ENCODE measurements at places on chromosomes 4 and X.

DNA sequence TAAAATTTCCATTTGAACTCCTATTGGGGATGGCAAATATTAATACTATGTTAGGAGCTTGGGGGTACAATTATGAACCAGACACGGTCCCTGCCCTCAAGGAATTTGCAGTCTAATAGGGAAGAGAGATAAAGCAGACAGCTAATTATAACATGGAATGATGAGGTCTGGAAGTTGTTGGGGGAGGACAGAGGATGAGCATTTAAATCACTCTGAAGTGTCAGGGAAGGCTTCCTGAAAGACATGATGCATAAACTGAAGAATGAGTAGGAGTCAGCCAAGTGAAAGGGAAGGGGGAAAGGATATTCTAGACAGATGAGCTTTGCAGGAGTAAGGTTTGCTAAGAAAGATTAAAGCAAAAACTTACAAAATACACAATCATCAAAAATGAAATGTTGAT is 15.9 kb downstream of the PLAC1 start:
- no peak overlapping the region for H3K27ac ChIP-seq
- DNase-seq = no peak
- no peaks in the 10 kb centered on the region for H3K27me3 ChIP-seq

- no peak overlapping the region for H3K4me3 ChIP-seq
- H3K27ac ChIP-seq = no peak overlapping the region
- no peaks in the 10 kb centered on the region for H3K36me3 ChIP-seq
- no peaks in the 10 kb centered on the region for H3K4me1 ChIP-seq
- DNase-seq = no peak
Observed at GRCh38 chr4:55348466-55348865, 2.4 kb downstream of the SRD5A3 start.

- peak overlapping the region; percentile 1 for H3K27ac ChIP-seq
- DNase-seq = no peak
- peaks cover 21% of the 10 kb centered on the region for H3K4me1 ChIP-seq
- H3K27me3 ChIP-seq = no peaks in the 10 kb centered on the region
- no peaks in the 10 kb centered on the region for H3K36me3 ChIP-seq
Observed at GRCh38 chr4:972651-973424, 531 bp downstream of the DGKQ start.

GRCh38 chr4:123170843-123171242 is 225.8 kb upstream of the SPRY1 start:
- no peaks in the 10 kb centered on the region for H3K4me1 ChIP-seq
- no peak overlapping the region for H3K4me3 ChIP-seq

DNA sequence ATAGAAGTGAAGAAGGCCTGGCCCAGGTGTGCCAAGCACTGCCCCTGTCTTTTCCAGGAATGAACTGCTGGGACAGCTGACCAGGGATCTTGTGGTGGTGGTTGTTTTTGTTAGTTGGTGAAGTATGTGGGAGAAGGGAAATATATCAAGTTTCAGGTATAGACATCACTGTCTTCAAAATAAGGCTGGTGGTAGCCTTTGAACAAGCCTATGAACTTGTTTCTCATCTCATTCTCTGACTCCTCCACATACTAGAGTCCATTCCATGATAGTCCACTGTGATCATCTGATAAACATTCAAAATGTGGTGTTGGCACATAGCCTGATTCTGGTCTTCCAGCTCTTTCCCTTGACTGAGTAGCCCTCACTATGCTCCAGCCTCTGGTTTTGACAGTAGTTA is 303.7 kb downstream of the CAMK2D start:
- H3K27ac ChIP-seq = no peak overlapping the region
- no peaks in the 10 kb centered on the region for H3K27me3 ChIP-seq
- H3K4me3 ChIP-seq = no peak overlapping the region
- DNase-seq = no peak
- H3K4me1 ChIP-seq = no peaks in the 10 kb centered on the region

GRCh38 chr4:78169728-78170127 is 112.6 kb downstream of the FRAS1 start:
- no peak for DNase-seq
- no peak overlapping the region for H3K4me3 ChIP-seq
- H3K27ac ChIP-seq = no peak overlapping the region
- no peaks in the 10 kb centered on the region for H3K36me3 ChIP-seq

- DNase-seq = no peak
- no peaks in the 10 kb centered on the region for H3K4me1 ChIP-seq
- H3K4me3 ChIP-seq = no peak overlapping the region
- no peaks in the 10 kb centered on the region for H3K36me3 ChIP-seq
- no peak overlapping the region for H3K27ac ChIP-seq
Observed at GRCh38 chrX:10582215-10582733, 38.1 kb downstream of the MID1 start.

GRCh38 chrX:118963159-118963558 is 11.3 kb upstream of the LONRF3 start:
- no peaks in the 10 kb centered on the region for H3K36me3 ChIP-seq
- no peak overlapping the region for H3K4me3 ChIP-seq
- no peaks in the 10 kb centered on the region for H3K27me3 ChIP-seq

DNA sequence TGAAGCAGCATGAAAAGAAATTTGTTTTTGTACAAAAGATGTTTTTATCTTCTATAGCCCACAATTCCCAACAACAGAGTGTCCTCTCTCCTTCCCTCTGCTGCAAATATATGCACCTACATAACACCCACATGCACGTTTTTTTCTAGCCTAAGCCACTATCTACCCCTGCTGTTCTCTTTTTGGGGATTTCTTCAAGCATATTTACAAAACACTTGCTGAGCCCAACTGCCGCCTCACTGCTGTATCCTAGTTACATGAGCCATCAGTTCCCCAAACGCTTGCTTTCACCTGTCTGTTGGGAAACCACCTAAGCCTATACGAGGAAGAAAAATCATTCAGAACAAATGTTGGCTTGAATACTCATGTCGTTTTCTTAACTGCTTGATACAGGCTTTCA is 127.2 kb downstream of the CHRNA9 start:
- H3K27me3 ChIP-seq = no peaks in the 10 kb centered on the region
- H3K4me3 ChIP-seq = no peak overlapping the region
- H3K36me3 ChIP-seq = no peaks in the 10 kb centered on the region
- DNase-seq = no peak
- H3K4me1 ChIP-seq = no peaks in the 10 kb centered on the region

- H3K27me3 ChIP-seq = no peaks in the 10 kb centered on the region
- H3K36me3 ChIP-seq = no peaks in the 10 kb centered on the region
- no peaks in the 10 kb centered on the region for H3K4me1 ChIP-seq
- H3K27ac ChIP-seq = no peak overlapping the region
Observed at GRCh38 chrX:44945736-44946135, 72.7 kb downstream of the KDM6A start.

GRCh38 chr4:118732591-118733330 is 47.6 kb downstream of the METTL14 start:
- H3K36me3 ChIP-seq = no peaks in the 10 kb centered on the region
- DNase-seq = no peak
- no peaks in the 10 kb centered on the region for H3K27me3 ChIP-seq
- H3K4me3 ChIP-seq = no peak overlapping the region

DNA sequence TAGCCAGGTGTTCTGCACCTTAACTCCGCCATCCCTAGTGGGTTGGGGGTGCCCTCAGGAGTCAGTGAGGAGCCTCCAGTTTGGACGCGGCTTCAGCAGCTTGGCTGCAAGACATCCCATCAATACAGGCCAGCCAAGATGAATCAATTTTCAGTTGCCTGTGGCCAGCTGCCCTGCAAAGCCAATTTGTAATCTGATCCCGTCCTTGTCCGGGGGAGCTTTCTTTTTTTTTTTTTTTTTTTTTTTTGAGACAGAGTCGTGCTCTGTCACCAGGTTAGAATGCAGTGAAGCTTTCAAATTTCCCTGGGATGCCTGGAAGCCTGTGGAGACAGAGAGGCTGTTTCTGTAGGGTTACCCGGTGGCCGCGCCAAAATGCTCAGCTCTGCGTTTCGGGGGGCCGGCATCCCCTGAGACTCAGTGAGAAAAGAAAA is 192.5 kb downstream of the ASMT start:
- no peaks in the 10 kb centered on the region for H3K27me3 ChIP-seq
- H3K27ac ChIP-seq = no peak overlapping the region
- no peak overlapping the region for H3K4me3 ChIP-seq
- H3K4me1 ChIP-seq = no peaks in the 10 kb centered on the region

GRCh38 chr4:140858897-140859296 is 102.7 kb upstream of the TBC1D9 start:
- H3K36me3 ChIP-seq = no peaks in the 10 kb centered on the region
- H3K27ac ChIP-seq = no peak overlapping the region
- DNase-seq = no peak
- H3K4me3 ChIP-seq = no peak overlapping the region
- no peaks in the 10 kb centered on the region for H3K4me1 ChIP-seq

- DNase-seq = no peak
- no peaks in the 10 kb centered on the region for H3K27me3 ChIP-seq
- H3K36me3 ChIP-seq = no peaks in the 10 kb centered on the region
- no peak overlapping the region for H3K4me3 ChIP-seq
- no peak overlapping the region for H3K27ac ChIP-seq
Observed at GRCh38 chr4:76203541-76203940, 10.1 kb downstream of the SCARB2 start.

DNA sequence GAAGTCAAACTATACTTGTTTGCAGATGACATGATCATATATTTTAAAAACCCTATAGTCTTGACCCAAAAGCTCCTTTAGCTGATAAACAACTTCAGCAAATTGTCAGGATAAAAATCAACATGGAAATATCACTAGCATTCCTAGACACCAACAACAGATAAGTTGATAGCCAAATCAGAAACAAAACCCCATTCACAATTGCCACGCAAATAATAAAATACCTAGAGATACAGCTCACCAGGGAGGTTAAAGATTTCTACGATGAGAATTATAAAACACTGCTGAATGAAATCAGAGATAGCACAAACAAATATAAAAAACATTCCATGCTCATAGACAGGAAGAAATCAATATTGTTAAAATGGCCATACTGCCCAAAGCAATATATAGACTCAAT is 605.0 kb upstream of the GRIA3 start:
- no peak for DNase-seq
- no peak overlapping the region for H3K4me3 ChIP-seq
- no peaks in the 10 kb centered on the region for H3K27me3 ChIP-seq

GRCh38 chr4:184715526-184715925 is 18.4 kb downstream of the CENPU start:
- DNase-seq = no peak
- H3K4me1 ChIP-seq = no peaks in the 10 kb centered on the region
- no peak overlapping the region for H3K4me3 ChIP-seq
- no peak overlapping the region for H3K27ac ChIP-seq
- no peaks in the 10 kb centered on the region for H3K27me3 ChIP-seq

DNA sequence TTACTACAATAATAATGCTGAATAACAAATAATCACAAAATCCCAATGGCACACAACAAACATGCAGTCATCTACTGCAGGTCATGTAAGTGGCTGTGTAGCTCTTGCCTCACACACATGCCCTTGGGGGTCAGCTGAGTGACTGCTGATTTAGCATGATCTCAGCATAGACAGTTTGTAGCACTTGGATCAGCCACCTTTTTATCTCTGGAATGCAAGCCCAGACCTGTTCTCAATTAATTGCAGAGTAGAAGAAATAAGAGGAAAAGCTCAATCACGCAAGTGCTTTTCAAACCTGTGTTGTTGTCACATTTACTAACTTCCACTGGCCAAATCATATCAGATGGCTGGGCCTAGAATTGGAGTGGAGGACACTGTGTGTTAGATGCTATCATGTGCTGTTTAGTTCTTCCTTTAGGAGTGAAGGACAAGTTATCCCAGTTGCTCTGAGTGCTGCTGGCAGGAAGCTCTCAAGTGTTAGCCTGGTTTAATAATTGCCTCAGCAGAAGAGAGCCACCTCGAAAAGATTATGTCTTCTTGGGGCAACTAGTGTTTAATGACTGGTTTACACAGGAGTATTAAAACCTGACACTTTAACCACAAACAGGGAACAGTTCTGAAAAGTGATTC is 128.3 kb upstream of the EPHA5 start:
- DNase-seq = no peak
- no peaks in the 10 kb centered on the region for H3K36me3 ChIP-seq
- H3K4me1 ChIP-seq = no peaks in the 10 kb centered on the region
- no peaks in the 10 kb centered on the region for H3K27me3 ChIP-seq
- no peak overlapping the region for H3K27ac ChIP-seq

GRCh38 chr4:101037249-101037648 is 310.1 kb downstream of the PPP3CA start:
- no peaks in the 10 kb centered on the region for H3K4me1 ChIP-seq
- no peak for DNase-seq
- H3K36me3 ChIP-seq = no peaks in the 10 kb centered on the region
- H3K27ac ChIP-seq = no peak overlapping the region
- no peak overlapping the region for H3K4me3 ChIP-seq
- H3K27me3 ChIP-seq = no peaks in the 10 kb centered on the region

GRCh38 chr4:87423317-87424098 is 1.1 kb downstream of the NUDT9 start:
- DNase-seq = no peak
- no peaks in the 10 kb centered on the region for H3K36me3 ChIP-seq
- H3K4me1 ChIP-seq = no peaks in the 10 kb centered on the region

- H3K27ac ChIP-seq = no peak overlapping the region
- no peak for DNase-seq
- no peaks in the 10 kb centered on the region for H3K27me3 ChIP-seq
- H3K4me3 ChIP-seq = no peak overlapping the region
- H3K36me3 ChIP-seq = no peaks in the 10 kb centered on the region
Observed at GRCh38 chrX:17030092-17030491, 83.6 kb downstream of the REPS2 start.

DNA sequence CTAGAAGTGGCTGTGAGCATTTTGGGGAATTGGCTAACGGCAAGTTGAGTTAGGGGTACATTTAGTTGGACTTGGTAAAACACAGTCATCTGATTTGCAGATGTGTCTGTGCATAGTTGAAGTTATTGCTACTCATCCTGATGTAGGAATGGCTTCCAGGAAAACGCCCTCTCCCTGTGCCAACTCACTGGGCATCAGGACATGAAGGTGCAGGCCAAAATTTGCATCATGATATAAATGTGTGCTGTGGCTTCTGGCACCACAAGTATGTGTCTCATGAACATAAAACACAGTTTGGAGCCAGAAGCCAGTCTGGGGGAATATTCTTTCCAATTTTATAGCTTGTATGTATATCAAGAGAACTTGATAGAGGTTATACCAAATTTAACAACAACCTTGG is 54.2 kb upstream of the CBR4 start:
- no peaks in the 10 kb centered on the region for H3K27me3 ChIP-seq
- no peaks in the 10 kb centered on the region for H3K4me1 ChIP-seq

GRCh38 chr4:125314676-125315575 is at the start of gene FAT4:
TSS of gene FAT4 (plus strand) at chr4:125314955. CDS start at chr4:125316412, 1,457 bp downstream.
- no peaks in the 10 kb centered on the region for H3K27me3 ChIP-seq
- H3K4me1 ChIP-seq = no peaks in the 10 kb centered on the region
- H3K27ac ChIP-seq = peak within 1 kb of the TSS; percentile 90
- H3K36me3 ChIP-seq = no peaks in the 10 kb centered on the region
- peak within 1 kb of the TSS; percentile 86 for H3K4me3 ChIP-seq

DNA sequence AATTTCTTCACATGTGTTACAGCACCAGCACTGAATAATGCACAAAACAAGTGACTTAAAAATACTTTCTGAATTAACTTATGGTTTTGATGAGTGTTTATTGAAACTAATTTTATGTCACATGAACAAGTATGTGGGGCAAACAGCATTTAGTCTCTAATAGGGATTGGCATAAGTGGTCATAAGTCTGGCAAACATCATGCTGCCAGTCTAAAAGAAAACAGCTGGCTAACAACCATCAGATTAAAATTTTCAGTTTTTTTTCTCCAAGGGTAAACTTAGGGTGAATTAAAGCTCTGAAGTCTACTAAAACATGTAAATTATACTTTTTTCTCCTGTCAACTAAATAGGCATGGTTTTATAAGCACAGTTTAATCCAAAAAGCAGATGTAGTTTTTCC is 1014.2 kb downstream of the FAT4 start:
- H3K36me3 ChIP-seq = no peaks in the 10 kb centered on the region
- H3K4me3 ChIP-seq = no peak overlapping the region
- no peak overlapping the region for H3K27ac ChIP-seq
- no peak for DNase-seq
- H3K27me3 ChIP-seq = no peaks in the 10 kb centered on the region

- no peak overlapping the region for H3K27ac ChIP-seq
- no peaks in the 10 kb centered on the region for H3K4me1 ChIP-seq
- no peaks in the 10 kb centered on the region for H3K27me3 ChIP-seq
- H3K36me3 ChIP-seq = no peaks in the 10 kb centered on the region
Observed at GRCh38 chr4:81039351-81039972, 9.0 kb downstream of the BMP3 start.
